Right lobe of liver (tissue), 6 donors: ENCODE measurements at places on chromosomes 2 and 18. TPM values are rescaled to one million over a fixed set of nuclear protein-coding genes. Genes with fewer than 3 reads are reported as not detected.

DNA sequence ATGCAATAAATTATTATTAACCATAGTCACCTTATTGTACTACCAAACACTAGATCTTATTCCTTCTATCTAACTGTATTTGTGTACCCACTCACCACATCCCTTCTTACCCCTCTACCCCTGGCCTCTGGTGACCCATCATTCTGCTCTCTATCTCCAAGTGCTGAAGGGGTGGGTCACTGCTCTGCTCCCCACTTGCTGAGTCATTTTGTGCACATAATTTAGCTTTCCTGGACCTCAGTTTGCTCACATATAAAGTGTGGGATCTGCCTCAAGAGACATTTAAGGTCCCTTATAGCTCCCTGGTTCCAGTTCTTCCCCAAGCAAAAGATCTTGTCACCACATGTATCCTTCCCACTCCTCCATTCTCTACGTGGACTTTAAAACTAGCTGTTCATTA, 169.4 kb downstream of the ZNF385B start:
- DNase-seq = no peak

DNA sequence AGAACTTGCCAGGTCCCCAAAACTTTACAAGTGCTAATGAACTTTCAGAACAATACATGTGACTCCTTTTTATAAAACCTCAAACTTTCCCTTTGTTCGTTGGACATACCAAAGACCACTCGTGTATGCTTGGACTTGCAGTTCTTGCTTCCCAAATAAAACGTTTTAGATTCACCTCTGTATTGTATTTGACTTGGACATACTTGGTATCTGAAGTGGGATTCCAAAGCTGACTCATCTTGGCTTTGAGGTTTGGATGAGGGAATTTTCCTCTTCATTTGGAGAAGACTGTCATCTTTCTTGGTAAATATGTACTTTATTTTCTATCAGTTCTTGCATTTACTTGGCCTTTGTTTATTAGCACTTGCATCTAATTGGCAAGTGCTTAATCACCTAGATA, 8.0 kb upstream of the CYB5A start:
- DNase-seq = no peak

- no peak for DNase-seq
These were observed 80.2 kb downstream of the CMPK2 start for GRCh38 chr2:6785493-6785892.

- no peak for DNase-seq
These were observed 422.8 kb upstream of the ZEB2 start for GRCh38 chr2:144942516-144943256.

- no peak for DNase-seq
These were observed 97.0 kb upstream of the PTPRM start for GRCh38 chr18:7470101-7470500.

GRCh38 chr2:187168720-187169713, 279.0 kb downstream of the CALCRL start:
- DNase-seq = no peak

DNA sequence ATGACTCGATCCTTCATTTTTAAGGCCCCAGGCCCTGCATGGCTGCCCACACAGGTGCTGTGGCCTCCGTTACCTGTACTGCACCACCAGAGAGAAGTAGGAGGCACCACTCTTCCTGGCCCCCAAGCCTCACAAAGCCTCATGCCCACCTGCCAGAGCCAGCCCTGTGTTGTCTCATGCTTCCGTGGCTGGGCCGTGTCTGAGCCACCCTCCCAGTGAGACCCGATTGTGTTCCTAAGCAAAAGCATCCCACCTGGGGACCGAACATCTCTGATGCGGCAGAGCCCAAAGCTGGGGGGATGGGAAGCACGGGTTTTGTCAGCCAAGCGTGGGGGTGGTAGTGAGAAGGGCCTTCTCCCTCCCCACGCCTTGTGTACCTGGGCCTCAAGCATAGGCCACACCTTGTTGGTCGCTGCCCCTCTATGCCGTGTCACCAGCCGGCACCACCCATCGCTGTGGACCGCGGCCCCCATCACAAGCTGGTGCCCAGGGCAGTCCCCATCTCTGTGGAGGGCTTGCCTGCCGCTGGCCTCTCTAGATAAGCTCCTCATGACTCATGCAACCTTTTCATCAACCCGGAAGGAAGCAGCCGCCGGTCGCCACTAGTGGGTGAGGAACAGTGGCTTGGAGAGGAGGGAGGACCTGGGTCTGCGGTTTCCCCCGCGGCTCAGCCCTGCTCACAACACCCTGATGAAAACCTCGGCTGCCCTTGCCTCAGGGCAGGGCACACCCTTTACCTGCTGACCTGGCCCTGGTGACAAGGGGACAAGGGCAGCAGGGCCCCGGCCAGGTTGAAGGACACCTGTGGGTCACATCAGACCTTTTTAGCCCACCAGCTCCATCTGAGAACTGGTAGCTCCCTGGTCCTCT, 2.7 kb upstream of the RNPEPL1 start:
- DNase-seq = peak; percentile 77

DNA sequence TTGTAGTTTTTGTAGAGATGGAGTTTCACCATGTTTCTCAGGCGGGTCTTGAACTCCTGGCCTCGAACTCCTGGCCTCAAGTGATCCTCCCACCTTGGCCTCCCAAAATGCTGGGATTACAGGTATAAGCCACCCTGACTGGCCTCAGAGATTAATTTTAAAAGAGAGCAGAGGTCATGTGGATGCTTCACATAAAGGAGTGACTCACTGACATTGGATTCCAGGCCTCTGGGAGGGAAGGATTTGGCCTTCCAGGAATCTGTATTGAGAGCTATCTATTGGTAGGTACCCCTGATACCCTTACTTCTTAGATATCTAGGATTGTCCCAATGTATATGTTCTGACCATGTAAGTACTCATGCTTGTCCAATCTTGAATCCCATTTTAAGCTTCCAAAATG, 138.4 kb downstream of the FAM161A start:
- DNase-seq = no peak

DNA sequence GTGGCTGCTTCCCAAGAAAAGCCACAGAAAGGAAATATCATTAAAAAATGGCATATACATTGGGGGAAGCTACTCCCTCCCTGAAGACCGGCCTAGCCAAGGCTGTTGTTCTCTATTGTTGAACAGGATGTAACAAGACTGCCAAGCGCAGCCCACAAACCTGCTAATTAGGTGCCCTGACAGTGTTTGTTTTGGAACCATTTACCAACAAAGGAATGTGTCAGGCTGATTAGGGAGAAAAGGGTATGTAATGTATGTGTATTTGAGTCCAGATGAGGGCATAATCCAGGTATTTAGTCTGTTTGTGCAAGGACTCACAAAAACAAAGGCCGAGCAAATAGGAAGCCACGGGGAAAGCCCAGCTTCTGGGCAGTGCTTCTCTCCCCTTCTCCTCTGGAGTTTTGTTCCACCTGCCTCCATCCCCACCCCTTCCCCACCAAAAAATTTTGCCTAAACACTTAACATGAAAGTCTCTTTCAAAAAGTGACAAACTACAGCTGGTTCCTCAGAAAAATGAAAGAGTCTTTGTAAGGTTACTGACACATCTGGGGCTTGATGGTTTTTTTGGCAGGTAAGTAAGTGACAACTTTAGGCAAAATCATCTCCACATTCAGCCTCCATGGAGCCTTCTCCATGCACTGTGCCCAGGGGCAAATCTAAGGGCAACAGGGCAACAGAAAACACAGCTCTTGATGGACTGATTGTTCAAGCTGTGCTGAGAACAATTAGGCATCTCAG, 78.3 kb upstream of the FZD5 start:
- DNase-seq = no peak

DNA sequence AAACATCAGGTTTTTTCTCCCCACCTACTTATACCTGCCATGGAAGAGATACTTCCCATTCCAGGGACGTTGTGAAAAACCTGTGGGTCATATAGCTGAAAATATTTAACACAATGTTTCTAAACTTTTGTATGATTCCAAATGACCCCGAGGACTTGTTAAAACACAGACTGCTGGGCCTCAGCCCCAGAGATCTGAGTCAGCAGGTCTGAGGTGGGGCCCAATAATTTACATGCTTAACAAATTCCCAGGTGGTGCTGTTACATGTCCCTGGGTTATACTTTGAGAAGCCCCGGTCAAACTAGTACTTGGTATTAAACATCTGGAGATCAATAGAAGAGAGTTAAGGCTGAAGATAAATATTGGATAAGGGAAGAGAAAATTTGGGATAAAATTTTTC, 71.4 kb upstream of the FRZB start:
- DNase-seq = no peak

Gene PLCL1
- total RNA-seq = 0.12 TPM

Gene PROKR1
- total RNA-seq = not detected

Gene KYNU
- total RNA-seq = 40.3 TPM
